ENCODE measurements at places on chromosomes 2 and 18.

DNA sequence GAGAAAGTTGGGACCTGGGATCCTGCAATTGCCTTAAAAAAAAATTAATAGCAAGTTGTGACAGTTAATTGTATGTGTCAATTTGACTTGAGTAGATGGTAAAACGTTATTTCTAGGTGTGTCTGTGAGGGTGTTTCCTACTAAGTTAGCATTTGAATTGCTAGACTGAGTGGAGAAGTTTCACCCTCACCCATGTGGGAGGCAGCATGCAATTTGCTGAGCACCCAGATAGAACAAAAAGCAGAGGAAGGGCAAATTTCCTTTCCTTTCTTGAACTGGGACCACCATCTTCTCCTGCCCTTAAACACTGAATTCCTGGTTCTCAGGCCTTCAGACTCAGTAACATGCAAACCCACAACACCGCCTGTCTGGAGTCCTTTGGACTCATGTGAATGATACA lies 455.7 kb downstream of the GALR1 start:
- no peak for DNase-seq

DNA sequence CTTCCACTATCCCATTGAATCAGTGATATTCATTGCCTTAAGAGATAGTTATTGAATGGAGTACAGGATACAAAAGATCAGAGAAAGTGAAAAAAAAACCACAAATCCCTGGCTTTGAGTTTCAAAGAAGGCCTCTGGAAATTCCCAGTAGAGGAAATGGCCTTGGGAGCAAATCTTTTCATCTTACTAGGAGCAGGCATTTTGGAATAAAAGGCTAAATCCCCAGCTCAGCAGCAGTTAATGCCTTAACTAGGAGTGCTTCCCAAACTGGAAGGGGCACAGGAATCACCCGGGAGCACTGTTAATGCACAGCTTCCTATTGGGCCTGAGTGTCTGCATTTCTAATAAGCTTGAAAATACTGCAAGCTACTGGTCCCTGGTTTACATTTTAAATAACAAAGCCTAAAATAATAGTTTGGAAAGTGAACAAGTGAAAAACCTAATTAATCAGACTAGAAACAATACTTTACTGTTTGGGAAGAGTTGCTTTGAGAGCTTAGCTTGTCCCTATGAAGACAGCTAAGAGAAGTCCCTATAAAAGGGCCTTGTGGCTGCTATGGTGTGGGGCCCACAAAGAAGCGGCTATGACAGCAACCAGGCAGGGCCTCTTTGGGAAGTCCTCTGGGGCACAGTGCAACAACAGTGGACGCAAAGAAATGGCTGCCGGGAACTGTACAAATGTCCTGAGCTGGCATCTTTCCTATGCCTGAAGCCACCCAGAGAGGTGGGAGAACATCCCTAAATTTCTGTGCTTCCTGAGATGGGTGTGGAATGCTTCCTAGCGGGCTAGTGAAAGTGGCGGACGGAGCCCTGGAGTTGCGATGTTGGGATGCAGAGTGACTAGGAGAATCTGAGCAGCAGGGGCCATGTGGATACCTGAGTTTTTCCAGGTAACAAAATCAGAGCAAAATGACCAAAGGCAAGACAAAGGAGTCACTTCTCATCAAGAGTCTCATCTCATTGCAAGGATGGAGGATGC lies 117.1 kb upstream of the KLHL14 start:
- DNase-seq, result no peak

DNA sequence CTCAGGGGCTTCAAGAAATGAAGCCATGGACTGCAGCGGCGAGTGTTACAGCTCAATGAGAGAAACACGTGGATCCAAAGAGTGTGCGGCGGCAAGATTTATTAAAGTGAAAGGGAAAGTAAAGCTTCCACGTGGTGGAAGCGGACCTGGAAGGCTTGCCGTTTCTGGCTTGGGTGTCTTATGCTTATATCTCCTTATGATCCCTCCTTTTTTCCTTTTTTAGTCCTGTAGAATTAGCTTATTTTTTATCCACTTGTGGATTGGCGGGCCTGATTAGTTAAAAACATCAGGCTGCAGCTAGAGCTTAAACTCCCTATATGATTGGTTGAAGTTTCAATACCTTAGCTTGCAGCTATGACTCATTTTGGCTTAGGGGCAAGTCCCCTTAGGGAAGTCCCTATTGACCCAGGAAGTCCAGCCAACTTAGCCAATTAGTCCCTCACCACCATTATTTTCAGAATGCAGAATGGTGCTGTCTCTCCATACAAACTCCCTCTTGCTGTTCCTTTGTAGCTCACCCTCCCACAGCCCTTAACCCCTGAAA lies 11.6 kb upstream of the HNMT start:
- no peak for DNase-seq

- no peak for DNase-seq
Measured at GRCh38 chr2:101281482-101281881, 27.0 kb downstream of the RNF149 start.

DNA sequence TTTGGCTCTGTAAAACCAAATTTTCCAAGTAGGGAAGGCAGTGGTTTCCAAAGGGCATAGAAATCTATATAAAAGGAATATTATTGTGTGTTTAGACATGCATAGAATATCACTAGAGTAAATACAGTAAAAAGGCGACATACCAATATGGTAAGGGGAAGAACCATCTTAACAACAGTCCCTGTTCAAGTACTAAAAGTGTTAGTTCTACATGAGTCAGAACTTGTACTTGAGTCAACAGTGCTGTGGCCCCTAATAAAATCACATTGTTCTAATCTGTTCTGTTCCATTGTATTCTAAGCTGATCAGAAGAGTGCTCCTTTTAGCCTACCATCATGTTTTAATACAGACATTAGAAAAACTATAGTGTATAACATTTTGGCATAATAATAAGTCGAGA lies 36.1 kb upstream of the TNFRSF11A start:
- DNase-seq, result no peak

DNA sequence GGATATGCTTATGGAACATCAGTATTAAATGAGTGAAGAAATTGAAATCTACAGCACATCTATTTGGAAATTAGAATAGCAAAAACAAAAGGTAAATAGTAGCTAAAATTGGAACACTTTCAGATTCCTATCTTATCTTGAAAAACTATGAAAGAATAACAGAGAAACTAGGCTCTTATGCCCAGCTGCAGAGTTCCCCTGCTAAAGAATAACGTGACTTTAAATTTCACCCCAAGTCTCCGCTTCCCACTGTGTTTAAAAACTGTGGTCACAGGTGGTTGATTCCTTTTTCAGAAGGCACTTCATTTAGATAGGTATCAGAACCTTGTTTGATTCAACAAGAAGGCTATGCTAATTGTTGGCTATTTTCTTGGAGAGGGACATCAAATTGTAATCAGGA lies 30.1 kb downstream of the ARHGAP28 start:
- DNase-seq, result no peak

DNA sequence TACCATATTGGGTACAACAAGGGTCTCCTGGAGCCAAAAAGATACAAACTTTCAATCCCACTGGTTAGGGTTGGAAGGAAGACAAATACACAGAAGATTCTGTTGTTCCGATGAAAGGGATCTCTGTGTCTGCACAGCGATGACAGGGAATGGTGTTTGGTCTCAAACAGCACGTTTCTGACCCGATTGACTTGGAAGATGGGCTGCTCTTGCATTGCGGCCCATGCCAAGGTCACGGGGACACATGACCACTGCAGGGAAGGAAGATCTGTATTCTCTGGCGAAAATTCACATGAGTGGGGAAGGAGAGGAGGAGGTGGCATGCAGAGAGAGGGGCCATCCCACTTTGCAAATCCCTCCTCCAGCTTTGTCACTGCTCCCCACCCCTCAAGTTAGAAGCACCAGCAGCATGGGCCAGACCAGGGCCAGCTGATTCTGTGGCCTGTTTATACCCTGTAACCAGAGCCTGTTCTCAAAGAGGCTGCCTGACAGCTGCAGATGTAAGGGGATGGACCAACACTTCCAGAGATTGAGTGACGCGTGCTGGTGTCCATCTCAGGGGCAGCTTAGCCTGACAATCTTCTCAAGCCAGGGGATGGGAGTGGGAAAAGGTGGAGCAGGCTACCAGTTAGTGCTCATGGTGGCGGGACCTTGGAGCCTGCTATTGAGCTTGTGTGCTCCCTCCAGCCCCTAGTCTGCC lies 57.2 kb downstream of the TNP1 start:
- no peak for DNase-seq

- DNase-seq, result no peak
Measured at GRCh38 chr18:67260841-67261240, 255.7 kb downstream of the DSEL start.

DNA sequence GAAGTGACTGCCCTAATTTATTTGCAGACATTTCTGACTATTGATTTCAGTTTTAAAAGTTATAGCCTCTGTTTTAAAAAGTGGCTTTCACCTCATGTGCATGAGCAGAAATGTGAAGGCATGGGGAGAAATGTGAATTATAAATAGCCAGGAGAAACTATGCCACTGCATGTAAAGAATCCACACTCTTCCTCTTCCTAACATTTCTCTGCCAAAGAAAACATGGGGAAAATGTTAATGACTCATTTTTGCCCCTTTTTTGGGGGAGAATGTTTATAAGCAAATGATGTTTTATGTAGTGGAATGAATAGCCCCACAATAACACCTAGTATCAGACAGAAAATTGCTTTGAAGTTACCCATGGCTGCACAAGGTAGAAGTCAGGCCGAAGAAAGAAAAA lies 249.0 kb upstream of the TANK start:
- DNase-seq, result no peak

DNA sequence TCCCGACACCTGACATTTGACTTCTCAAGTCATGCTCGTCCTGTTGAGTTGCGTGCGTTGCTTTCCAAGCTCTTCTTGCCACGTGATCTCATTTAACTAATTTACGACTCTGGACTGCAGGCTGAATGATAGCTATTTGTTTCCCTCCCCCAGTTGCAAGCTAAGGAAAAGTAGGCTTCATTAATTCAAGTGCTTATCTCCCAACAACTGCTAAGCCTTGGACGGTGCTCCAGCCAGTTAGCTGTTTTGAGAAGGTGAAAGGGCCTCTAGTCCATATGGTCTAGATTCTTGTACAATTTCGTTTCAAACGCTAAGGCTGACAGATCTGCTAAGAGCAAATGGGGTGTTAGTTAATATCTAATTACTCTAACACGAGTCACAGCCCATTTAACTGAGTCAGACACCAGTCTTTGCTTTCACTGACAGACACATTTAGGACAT lies 21.1 kb downstream of the GPR45 start:
- no peak for DNase-seq

GRCh38 chr2:70473101-70473722 lies 80.4 kb downstream of the TGFA start:
- no peak for DNase-seq

- no peak for DNase-seq
Measured at GRCh38 chr2:196924051-196924450, 2.5 kb downstream of the PGAP1 start.

GRCh38 chr2:127175041-127175721 lies 44.9 kb downstream of the CYP27C1 start:
- DNase-seq, result no peak

DNA sequence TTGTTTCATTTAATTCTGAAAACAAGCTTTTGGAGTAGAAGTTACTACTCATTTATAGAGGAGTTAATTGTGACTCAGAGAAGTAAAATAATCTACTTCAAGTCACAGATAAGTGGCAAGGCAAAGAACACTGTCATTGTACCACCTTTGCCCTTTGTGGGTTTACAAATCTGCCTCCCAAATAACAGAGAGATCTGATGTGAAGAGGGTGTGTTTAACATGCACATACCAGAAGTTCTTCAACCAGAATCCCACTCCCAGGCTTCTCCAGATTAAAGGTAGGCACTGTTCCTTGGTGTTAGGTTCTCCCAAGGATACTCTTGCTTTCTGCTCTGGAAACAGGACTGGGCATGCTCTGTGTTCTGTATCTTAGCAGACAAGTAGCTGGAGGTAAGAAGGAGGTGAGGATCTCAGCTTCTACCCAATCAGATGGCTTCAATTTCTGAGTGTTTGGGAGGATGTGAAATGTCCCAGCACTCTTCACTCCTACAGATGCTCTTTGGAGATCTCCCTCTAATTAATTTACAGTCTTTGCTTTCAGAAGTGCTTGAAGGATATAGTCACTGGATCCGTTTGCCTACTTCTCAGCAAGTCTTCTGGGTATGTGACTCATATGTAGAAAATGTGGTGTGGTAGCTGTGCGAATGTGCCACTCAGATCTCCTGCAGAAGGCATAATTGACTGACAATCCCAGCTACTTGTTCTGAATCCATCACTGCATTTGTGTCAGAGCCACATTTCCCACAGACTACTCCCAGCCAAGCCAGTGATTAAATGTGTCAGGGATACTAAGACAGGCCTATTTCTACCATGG lies 111.1 kb downstream of the KLHL14 start:
- no peak for DNase-seq

DNA sequence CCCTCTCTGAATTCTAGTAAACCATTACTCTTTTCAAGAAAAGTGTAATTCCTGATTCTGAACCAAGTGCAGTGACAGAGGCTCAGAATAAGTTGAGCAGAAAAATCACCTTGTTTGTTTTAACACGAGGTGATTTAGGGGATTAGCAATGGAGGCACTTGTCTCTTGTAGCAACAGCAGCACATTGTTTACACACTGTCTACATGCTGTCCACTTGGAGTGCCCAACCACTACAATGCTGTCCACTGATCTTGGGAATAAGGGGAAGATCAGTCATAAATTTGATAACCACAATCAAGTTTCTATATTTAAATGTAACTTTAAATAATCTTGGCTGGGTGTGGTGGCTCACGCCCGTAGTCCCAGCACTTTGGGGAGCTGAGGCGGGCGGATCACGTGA lies 13.9 kb upstream of the RMND5A start:
- DNase-seq, result no peak

DNA sequence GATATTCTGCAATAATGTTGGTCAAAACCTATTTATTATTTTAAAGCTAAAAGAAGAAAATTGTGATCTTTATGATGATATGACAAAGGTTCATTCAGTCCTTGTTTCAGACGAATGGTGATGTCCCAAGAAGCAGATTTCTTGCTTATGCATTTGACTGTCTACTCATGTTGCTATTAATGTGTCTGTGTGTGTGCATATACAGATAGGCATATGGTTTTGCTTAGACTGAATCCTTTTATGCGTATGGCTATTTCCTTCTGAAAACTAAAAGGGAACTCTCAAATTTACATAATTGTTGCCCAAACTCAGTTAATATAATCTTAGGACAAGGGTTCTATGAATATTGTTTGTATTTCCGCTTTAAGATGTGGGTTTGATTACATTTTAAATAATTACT lies 632.3 kb upstream of the SETBP1 start:
- no peak for DNase-seq

DNA sequence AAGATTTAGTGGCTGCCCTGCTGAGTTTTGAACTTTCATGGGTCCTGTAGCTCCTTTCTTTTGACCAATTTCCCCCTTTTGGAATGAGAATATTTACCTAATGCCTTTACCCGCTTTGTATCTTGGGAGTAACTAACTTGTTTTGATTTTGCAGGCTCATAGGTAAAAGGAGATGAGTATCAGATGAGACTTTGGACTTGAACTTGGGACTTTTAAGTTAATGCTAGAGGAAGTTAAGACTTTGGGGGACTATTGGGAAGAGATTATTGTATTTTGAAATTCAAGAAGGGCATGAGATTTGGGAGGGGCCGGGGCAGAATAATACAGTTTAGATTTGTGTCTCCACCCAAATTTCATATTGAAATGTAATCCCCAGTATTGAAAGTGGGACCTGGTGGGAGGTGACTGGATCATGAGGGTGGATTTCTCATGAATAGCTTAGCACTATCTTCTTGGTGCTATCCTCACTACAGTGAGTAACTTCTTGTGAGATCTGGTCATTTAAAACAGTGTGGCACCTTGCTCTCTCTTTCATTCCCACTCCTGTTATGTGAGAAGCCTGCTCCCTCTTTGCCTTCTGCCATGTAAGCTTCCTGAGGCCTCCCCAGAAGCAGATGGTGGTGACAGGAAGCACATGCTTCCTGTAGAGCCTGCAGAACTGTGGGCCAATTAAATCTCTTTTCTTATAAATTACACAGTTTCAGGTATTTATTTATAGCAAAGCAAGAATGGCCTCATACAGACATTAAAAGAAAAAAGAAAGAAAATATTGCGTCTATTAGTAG lies 6.1 kb downstream of the ADI1 start:
- DNase-seq, result no peak
